ENCODE measurements at places on chromosomes 6 and 20.

DNA sequence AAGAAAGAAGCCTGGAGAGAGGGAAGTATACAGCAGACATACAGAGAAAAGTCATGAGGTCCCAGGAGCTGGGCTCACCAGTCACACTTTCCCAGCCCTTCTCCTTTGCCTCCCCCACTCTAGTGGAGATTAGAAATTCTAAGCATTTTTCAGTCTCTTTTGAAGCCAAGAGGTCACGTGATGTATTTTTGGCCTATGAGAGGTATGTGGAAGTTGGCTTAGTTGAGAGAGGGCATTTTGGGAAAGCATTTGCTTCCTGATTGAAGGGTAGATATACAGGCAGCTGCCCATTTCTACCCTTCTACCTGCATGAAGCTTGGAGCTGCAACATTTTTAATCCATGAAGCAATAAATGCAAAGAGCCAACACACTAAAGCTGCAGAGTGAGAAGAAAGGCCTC lies 106.0 kb upstream of the TNFAIP3 start:
- no peak for DNase-seq

DNA sequence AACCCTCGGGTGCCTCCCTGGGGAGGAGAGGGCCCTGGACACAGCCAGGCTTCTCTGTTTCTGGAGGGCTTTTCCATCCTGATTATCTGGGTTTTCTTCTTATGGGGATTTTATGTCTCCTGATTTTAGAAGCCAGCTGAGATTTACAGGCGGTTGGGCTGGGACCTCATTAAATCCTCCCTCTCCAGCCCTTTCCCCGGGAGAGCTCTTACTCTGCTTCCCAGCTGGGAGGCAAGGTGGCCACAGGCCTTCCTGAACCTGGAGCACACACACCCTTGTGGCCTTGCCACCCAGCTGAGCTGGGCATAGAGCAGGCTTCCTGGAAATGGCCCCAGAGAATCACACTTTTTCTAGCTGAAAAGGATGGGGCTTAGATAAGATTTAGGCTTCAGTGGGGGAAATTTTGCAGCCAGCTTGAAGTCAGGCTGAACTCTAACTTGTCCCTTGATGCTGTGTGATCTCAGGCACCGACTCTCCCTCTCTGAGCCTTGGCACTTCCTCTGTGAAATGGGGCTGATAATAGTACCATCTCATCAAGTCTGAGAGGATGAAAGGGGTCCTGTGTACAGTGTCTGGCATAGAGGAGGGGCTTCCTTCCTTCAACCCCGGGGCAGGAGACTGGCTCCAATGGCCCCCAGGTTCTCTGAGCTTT lies 16.6 kb downstream of the VSTM2L start:
- no peak for DNase-seq

DNA sequence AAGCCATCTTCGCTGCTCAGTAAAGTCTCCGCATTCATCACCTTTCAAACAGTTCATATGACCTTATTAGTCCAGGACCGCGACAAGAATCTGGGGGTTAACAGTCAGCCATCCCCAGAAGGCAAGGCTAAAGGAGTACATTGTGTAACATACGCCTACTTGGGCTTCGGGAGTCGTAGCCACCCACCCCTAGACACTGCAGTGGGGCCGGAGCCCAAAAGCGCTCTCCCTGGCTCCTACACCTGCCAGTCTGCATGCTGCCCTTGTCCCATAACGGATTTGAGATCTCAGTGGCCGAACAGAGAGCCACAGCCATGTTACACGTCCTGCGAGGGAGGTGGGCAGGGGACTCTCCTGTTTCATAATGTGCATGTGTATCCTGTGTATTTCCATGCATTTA lies 1405.5 kb downstream of the GRIK2 start:
- no peak for DNase-seq

DNA sequence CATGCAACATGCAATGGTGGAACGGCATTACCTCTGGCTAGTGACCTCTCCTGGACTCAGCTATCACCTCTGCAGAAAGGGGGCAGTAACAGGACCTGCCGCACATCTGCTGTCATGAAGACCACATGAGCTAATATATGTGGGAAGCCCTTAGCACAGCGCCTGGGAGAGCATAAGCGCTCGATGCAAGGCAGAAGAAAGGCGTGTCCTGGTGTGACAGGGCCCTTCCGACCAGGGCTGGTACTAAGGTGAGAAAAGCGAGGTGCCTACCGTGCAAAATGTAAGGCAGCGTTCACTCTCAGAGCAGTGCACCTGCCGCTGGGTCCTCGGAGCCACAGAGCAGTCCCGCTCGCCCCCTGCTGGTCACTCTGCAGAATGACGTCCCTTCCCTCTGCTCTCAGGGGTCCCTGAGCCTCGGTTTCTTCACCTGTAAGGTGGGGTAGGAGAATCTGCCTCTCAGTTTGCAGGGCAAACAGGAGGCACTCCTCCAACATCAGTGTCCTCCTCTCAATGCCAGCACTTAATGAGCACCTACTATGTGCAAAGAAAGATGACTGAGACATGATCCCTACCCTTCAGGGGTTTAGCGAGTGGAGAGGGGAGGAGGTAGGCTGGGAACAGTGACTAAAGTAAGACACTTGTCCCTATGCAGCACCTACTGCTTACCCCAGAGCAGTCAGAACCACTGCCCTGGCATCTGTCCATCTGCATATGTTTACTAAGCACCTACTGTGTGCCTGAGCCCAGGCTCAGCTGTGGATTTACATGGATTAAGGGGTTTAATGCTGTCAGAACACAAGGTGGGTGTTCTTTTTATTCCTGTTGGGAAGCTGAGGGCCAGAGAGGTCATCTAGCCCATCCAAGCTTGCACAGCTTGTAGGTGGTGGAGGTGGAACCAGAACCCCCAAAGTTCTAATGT lies 41.1 kb upstream of the PTGIS start:
- peak; percentile 76 for DNase-seq

GRCh38 chr6:28648035-28648877 lies 122.6 kb downstream of the GPX5 start:
- peak; percentile 78 for DNase-seq

DNA sequence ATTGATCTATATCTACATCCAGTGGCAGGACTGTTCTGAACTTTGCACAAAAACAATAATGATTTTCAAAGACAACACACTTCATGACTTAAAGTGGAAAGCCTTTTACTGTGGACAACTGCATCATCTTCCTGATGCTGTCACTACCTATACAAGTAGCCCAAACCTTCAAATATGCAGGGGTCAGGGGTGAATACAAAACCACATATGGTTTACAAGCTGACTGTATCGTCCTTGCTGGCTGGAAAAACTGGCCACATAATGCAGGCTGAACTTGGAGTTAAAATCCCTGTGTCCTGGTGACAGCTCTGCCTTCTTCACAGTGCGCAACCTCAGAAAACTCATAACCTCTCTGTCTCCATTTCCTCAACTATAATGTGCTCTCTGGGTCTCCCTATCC lies 128.9 kb downstream of the GMDS start:
- DNase-seq: no peak

DNA sequence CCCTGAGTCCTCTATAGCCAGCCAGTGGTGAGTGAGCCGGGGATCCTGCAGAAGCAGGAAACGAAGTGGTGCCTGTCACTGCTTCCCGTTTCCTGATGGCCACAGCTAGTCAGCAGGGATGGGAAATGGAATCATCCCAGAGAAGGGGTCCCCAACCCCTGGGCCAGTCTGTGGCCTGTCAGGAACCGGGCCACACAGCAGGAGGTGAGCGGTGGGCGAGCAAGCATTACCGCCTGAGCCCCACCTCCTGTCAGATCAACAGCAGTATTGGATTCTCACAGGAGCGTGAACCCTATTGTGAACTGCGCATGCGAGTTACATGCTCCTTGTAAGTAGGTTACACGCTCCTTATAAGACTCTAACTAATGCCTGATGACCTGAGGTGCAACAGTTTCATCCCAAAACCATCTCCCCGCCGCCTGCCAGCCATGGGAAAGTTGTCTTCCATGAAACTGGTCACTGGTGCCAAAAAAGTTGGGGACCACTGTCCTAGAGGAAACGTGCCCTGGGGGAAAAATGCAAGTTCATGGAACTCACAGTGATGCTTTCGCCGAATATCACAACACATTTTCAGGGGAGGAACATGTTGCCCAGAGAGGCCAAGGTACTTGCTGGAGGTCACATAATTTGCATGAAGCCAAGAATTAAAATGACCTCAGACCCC lies 113.8 kb downstream of the JPH2 start:
- DNase-seq: peak; percentile 21
